ENCODE measurements at places on chromosomes 1 and 21.

- DNase-seq = no peak
These were observed 321.5 kb upstream of the PTBP2 start for GRCh38 chr1:96400089-96400488.

- no peak for DNase-seq
These were observed 66.4 kb downstream of the DHRS3 start for GRCh38 chr1:12551584-12551983.

- DNase-seq = no peak
These were observed 143.1 kb downstream of the PHTF1 start for GRCh38 chr1:113616156-113616555.

DNA sequence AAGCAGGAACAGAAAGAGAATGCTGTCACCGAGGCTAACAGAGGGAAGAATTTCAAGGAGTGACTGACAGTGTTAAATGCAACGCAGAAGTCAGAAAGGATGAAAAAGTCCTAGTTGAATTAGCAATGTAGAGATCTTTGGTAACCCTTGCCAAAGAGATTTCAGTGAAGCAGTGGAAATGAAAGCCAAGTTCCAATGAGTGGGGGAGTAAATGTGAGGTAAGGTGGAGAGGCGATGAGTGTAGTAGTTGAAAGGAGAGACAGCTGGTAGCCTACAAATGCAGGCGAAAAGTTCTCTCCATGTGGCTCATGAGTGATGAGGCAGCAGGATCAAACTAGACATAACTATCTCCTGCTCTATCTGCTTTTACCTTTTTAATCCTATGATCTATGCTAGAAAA lies 74.6 kb upstream of the IPO9 start:
- no peak for DNase-seq

DNA sequence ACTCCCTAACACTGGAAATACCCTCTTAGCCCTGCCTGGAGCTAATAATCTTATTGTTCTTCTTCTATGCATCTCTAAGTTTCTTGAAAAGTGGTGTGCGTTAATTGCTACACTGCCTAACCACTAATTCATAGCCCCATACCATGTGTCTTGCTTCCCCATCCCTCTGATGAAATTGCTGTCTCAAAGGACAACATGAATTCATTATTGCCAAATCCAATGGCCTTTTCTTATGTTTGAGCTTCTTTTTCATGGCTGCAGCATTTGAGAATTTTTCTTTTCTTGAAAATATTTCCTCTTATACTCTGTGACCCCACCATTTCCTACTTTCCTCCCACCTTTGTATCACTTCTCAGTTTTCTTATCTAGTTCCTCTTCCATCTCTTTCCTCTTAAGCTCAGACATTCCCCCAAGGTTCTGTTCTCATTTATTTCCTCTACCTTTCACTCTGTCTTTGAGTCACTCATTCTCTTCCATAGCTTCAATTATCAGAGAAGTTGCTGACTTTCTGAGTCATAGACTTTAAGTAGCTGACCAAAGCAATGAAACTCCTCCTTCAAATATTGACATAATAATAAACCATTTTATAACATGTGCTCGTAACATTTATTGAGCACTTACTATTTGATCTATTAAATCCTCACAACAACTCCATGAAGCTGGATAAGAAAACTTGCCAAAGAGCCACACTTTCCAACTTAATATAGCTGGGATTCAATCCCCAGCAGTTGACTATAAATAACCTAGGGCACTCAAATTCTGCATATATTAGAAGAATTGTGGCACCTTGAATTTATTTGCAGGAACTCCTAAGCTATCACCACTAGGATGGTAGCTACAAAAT lies 35.5 kb upstream of the ATP6V1G3 start:
- DNase-seq = no peak

GRCh38 chr1:224647449-224647848 lies 31.3 kb downstream of the CNIH3 start:
- no peak for DNase-seq

- DNase-seq = no peak
These were observed 52.6 kb downstream of the ABCA4 start for GRCh38 chr1:94068096-94068998.

- DNase-seq = no peak
These were observed 25.9 kb downstream of the CYP2J2 start for GRCh38 chr1:59900640-59901039.

DNA sequence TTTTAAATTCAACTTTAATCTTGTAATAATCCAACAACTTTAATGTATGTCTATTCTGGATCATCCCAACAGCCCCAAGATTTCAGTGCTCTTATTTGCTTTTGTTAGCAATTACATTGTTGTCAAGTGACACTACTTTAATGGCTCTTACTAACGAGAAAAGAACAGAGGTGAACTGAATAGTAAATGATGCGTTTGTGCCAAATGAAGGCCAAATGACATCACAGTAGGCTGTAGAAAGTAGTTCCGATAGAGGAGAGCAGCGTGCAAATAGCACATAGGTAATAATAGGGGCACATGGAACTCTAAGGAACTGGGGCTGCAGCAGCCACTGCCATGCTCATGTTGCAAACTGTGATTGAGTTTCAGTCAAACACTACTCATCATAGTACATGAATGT lies 301.9 kb downstream of the LMX1A start:
- DNase-seq = no peak

DNA sequence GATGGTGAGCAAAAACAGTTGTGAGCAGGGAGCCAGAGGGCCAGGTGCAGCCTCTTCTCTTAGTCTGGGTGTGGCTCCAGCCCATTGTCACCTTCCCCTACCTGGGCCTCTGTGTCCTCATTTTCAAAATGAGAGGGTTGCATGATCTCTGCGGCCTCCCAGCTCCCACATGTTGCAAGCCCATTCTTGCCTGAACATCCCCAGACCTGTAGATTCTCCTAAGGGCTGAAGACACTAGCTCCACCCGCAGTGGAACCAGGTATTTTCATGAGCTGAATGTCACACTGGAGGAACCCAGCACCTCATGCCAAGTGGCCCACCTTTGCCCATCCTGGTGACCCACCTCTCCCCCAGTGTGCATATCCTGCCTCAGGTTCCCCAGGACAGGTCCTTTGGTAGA lies 12.3 kb downstream of the IKBKE start:
- DNase-seq = no peak

DNA sequence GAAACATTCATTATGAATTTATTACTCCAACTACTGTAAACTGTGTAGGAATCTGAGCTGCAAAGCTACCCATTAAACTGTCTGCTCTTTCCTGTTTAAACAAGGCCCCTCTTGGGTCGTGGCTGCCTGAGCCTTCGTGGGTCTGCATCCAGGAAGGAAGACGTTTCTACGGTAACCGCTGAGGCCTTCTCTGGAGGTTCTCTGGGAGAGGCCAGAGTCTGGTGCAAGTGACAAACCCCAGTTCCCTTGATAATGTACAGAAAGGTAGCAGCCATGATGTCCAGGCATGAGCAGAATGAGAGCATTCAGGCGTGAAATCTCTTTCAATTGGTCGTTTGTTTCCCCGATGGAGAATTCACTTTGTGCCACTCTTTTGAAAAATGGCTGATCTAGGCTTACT lies 350.2 kb downstream of the PLPP3 start:
- no peak for DNase-seq

DNA sequence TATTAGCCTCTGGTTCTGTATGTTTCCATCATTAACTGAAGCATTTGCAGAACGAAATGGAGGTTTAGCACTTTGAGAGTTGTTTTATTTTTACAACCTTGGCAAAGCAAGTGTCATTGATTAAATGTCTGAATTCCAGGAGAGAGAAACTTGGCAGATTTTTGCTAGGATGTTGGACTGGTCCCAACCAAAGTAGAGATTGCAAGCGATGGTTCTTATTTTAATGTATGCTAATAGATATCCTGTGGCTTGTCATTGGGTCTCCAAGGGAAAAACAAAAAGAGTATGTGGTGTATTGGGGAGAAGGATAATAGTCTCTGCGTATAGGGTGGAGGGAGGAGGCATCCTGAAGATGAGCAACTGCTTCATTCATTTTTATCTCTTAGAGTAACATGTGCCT lies 457.2 kb upstream of the RUNX1 start:
- DNase-seq = no peak

GRCh38 chr1:153040950-153041631 lies at the start of gene SPRR2D:
TSS of gene SPRR2D (minus strand) at chr1:153041120. CDS start at chr1:153040346, 774 bp downstream.
- DNase-seq = no peak

DNA sequence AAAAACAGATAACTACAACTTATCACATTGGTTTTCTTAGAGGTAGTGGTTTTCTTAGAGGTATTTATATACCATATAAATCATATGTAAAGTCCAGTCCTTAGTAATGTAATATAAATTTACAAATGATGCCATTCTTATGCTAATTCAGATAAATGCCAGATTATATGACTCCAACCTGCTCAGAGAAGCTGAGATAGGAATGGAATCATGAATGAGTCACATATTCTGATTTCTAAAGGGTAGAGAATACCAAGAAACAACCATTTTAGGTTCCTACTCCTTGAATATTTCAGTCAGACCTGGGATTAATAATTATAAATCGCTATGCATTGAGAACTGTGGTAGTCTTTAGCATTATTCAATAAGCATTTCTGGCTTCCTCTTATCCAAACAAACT lies 760.1 kb upstream of the NEGR1 start:
- no peak for DNase-seq

GRCh38 chr1:208556461-208556860 lies 312.3 kb upstream of the PLXNA2 start:
- no peak for DNase-seq

- DNase-seq = no peak
These were observed 45.9 kb downstream of the SYT6 start for GRCh38 chr1:114107474-114108435.

GRCh38 chr1:116322752-116323405 lies 50.2 kb upstream of the ATP1A1 start:
- no peak for DNase-seq

GRCh38 chr1:2544875-2545640 lies 11.1 kb upstream of the TNFRSF14 start:
- DNase-seq = no peak

DNA sequence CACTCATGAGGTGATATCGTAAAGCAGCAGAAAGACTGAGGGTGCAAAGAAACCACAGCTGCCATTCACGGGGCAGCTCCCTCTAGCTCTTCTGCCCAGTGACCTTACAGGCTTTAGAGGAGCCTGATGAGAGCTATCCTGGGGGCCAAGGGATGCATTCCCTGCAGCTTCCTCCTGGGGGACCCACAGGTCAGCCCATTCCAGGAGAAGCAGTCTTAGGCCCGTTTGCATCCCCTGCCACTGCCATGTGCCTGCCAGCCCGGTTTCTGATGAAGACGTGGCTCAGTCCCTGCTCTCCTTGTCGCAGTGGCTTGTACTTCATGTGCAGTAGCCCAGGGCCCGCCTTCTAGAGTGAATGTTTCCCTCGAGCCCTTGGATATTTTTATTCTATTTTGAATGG lies 22.8 kb downstream of the ATP5PO start:
- no peak for DNase-seq

DNA sequence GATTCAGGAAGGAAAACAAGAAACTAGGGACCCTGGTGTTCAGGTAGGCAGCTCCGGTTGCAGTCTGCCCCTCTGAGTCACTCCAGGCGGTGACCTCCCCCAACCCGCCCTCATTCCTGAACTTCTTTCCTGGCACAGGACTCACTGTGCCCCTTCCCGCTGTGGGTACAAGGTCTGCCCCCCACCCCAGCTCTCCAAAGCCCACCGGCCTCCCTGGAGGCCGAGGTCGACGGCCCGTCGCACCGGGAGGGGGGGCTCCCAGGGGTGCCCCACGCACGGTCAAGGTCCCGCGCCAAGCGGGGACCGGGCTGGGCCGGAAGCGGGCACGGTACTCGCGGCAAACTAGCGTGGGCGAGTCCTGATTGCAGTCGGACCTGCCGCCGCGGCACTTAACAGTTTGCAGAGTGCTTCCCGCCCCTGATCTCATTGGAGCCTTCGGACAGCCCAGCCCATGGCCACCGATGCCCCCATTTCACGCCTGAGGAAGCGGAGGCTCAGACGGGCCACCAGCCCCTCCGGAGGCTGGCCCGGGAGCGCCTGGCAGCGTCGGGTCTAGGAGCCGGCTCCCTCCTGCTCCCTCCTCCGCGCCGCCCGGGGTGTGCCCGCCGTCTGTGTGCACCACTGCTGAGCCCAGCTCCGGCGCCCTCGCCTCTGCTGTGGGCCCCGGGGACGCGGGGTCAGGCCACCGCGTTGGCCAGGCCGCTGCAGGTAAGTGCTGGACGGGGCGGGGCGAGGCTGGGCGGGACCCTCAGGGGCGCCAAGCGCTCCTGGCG lies at the start of gene GJB3:
GJB3 (plus strand) TSS at position 144 of the 773 bp plus-strand sequence. CDS start 3,549 bp downstream, outside the sequence.
- DNase-seq = no peak

- no peak for DNase-seq
These were observed 368.6 kb downstream of the PTPRC start for GRCh38 chr1:199007423-199007822.

- no peak for DNase-seq
These were observed 74.3 kb upstream of the COG2 start for GRCh38 chr1:230568008-230568407.

- no peak for DNase-seq
These were observed 139.3 kb downstream of the TIAM1 start for GRCh38 chr21:31204801-31205200.

- peak; percentile 77 for DNase-seq
These were observed 721 bp downstream of the PBXIP1 start for GRCh38 chr1:154955039-154955717.

DNA sequence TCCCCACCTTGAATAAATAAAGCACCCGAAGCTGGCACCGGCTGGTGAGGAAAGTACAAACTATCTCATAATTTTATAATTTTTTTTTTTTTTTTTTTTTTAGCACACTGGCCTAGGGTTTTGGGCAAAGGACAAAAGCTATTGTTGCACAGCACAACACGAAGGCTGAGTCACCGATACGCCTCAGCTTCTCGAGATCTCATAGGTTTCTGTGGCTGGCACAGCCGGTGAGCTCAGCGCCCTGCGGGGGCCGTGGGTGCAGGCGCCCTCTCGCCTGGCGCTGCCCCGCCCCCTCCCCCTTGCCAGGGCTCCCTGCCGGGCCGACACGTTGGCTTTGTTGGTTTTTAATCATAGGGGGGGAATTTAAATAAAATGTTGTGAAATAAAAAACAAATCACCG lies 17.2 kb downstream of the CASZ1 start:
- no peak for DNase-seq

- no peak for DNase-seq
These were observed 11.5 kb upstream of the AIM2 start for GRCh38 chr1:159088050-159088449.

DNA sequence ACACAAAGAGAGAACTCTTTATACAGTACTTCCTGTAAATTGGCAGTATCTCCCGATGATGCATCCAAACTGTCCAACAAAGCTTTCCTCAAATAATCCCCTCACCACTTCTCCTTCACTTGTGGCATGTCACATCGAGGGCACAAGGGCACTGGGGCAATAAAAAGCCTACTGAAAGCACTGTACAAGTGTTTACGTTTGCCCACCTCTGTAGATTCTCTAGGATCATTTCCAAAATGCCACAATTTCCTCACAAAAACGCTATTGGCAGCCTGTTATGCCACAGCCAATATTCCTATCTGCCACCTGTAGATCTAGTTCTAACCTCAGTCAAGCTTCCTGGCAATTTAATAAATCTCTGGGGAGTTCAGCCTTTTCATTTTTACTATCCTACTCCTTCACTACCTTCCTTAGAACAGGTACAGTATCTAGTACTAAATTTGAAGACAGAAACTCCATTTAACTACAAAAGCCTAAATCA lies 39.9 kb downstream of the HNRNPR start:
- DNase-seq = no peak

- no peak for DNase-seq
These were observed 1807.8 kb downstream of the BRINP3 start for GRCh38 chr1:188669728-188670382.
